ENCODE measurements at places on chromosomes 7 and 10. TPM values are rescaled to one million over a fixed set of nuclear protein-coding genes. Genes with fewer than 3 reads are reported as not detected.

DNA sequence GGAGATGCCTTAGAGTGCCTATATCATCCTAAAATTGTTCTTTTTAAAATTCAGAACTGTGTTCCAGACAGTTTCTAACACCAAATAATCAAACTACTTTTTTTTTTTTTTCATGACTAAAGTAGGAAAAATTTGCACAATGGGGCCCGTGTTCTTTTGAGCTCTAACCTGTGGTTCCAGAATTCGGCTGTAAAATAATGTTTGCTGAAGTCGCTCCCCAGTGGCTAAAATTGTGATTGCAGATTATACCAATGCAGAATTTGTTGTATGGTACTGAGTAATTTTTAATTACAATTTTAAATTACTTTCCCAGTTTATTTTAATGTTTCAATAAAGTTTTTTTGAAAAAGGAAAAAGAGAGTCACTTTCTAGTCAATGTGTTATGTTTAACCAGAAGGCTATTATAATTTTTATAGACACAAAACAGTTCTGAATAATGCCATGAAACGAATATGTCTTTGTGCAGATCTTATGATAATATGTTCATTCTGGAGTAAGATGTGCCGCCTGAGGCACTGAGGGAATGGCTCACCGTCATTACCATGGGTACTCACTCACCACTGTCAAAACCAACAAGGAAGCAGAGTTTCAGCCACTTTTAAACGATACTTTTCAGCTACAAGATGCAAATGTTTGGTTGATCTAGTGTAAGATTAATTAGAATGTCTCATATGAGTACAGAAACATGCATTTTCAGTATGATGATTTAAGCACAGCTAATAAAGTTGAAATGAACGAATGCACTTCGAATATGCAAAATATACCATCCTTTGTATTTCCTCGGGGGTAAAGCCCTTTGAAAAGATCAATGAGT is 173.6 kb downstream of the PRKCQ start:
- no peak for DNase-seq

DNA sequence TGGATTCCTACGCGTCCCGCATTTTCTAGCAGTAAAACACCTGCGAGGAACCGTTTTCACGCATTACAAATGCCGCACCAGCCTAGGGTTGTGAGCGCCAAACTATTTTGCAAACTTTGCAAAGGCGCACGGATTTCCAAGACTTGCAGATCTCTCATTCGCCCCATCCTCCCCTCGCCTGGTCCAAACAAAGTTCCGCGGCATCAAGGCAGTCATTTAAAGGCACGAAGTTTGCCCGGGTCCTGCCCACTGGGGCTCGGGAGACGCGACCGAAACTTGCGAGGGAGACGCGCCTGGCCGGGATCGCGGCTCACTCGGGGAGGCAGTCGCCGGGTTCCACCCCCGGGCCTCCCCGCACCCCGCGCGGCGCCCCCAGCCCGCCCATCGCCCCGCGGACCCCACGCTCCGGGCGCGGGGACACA is 613 bp downstream of the USP6NL start:
- peak; percentile 56 for DNase-seq

DNA sequence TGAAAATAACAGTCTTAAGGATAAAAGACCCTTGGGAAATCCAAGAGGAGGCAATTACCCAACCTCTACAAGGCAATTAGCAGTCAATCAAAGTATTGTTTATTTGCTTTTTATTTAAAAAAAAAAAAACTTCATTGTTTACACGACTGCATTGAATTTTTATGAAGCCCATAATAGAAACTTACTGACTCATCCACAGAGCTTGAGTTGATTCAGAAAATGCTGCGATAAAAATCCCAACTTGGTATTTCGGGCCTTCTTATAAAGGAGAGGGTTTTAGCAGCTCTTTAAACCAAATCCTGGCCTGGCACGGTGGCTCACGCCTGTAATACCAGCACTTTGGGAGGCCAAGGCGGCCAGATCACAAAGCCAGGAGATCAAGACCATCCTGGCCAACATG is 69.2 kb upstream of the PALS2 start:
- DNase-seq = no peak

DNA sequence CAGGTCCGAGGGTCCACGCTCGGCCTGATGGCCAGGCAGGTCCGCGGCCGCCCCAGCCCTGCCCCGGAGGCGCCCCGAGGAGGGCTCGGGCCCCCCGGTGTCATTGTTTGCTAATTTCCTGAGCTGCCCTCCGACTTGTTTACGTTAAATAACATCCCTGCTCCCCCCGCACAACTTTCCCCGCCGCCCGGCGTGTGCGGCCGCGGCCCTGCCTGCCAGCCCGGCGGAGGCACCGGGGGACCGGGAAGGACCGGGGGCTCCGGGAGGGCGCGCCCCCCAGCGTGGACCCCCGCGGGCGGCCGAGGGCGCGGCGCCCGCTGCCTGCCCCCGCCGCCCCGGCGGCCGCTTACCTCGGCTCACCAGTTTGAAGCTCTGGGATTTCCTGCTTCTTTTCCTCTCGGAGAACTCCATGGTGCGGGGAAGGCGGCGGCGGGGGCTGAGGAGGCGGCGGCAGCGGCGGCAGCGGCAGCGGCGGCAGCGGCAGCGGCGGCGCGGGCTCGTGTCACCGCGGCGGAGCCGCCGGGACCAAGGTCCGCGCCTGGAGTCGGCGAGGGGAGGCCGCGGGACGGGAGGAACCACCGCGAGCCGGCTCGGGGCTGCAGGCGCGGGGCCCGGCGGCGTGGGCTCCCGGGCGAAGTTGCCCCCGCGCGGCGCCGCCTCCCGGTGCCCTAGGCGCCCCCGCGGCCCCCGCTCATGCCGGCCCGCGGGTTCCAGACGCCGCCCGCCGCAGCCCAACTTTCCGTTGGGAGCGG is 515 bp downstream of the BEND7 start:
- DNase-seq = peak; percentile 5

DNA sequence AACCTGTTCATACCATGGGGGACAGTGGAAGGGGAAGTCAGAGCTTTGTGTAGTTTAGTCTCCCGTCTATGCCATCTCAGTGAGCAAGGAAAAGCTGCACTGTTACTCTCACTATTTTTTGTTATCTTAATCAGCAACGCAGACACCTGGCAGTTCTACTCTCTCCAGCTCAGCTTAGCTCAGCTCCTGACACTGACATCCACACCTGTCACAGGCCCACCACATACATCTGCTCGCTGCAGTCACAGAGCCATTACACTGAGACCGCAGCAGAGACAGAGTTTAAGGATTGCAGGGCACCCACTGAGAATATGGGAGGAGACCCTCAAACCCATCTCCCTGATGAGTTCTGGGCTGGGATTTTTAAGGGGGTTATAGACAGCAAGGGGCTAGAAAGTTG is 257.3 kb upstream of the AKR1E2 start:
- DNase-seq = no peak

DNA sequence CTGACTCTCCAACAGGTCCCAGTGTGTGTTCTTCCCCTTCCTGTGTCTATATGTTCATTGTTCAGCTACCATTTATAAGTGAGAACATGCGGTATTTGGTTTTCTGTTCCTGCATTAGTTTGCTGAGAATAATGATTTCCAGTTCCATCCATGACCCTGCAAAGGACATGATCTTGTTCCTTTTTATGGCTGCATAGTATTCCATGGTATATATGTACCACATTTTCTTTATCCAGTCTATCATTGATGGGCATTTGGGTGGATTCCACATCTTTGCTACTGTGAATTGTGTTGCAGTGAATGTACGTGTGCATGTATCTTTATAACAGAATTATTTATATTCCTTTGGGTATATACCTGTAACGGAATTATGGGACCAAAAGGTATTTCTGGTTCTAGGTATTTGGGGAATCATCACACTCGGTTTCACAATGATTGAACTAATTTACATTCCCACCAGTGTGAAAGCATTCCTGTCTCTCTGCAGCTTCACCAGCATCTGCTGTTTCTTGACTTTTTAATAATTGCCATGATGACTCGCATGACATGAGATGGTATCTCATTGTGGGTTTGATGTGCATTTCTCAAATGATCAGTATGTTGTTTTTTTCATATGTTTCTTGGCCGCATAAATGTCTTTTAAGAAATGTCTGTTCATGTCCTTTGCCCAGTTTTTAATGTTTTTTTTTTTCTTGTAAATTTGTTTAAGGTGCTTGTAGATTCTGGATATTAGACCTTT is 60.2 kb downstream of the LSMEM1 start:
- no peak for DNase-seq

DNA sequence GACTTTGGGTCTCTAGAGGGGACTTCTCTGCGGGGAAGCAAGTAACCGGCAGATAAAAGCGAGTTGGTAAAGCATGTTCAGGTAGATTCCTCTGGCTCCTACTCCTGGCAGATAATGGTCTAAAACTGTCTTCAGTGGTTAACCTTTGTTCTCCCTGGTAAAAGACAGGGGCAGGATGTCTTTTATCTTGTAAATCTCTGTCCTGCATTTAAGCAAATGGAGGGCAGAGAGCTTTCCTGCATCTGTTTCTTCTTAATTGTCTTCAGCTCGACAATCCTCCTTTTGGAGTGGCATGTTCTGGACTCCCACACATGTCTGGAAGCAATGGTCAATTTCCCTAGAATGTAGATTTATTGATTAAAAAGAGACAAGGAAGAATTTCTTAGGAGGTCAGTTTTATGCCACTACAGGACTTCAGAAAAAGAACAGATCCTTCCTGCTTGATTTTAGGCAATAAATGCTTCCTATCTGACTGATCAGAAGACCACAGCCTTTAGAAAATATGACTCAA is 16.6 kb downstream of the C7orf33 start:
- no peak for DNase-seq

- no peak for DNase-seq
Measured at GRCh38 chr10:80414142-80414895, 6.0 kb downstream of the PRXL2A start.

- no peak for DNase-seq
Measured at GRCh38 chr7:140889645-140890044, 35.1 kb downstream of the BRAF start.

GRCh38 chr7:130655286-130655685 is 13.3 kb downstream of the COPG2 start:
- DNase-seq = no peak

SFTPA1 gene
- total RNA-seq = 0.48 TPM
